ENCODE measurements at places on chromosomes 7 and 10.

- DNase-seq = peak; percentile 4
Observed at GRCh38 chr10:50740293-50740648, 535 bp downstream of the ASAH2B start.

DNA sequence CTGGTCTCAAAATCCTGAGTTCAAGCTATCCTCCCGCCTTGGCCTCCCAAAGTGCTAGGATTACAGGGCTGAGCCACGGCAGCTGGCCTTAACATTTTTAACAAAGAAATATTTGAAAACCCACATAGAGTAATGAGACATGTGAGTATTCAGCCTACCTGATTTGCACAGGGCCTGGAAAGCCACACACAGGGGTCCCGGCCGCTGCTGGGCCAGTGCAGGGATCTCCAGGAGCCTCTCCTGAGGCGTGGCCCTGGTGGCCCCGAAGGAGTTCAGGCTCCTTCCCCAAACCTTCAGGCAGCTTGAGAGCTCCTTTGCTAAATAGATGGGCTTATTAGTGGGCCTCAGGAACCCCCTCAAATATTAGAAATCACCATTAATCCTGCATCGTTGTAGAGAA, 18.7 kb downstream of the CNPY1 start:
- DNase-seq = no peak

- peak; percentile 97 for DNase-seq
Observed at GRCh38 chr7:36742911-36743775, 18.8 kb upstream of the AOAH start.

- no peak for DNase-seq
Observed at GRCh38 chr10:102604439-102604841, 39.8 kb upstream of the TRIM8 start.

GRCh38 chr7:51263631-51264484, 52.8 kb downstream of the COBL start:
- no peak for DNase-seq

DNA sequence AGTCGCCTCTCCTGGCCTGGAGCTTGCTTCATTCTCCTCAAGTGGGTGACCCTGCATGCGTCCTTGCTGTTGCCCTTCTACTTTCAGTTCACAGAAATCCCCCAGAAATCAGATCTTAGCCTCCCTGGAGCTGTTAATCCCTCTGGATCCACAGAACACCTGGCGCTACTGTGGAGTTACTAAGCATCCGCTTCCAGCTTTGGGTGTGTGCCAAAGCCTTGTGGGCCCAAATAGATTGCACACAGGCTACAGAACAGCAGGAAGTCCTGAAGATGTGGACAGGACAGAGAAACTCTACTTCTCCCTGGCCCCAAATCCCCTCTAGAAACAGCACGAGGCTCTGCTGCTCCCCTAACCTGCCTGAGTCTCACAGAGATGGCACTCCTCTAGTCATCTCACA, 36.6 kb upstream of the PDLIM1 start:
- no peak for DNase-seq
